NCI-H187 (cell line): ENCODE measurements at places on chromosomes 6 and 20.

GRCh38 chr6:65979120-65979519 lies 272.1 kb upstream of the EYS start:
- no peak for DNase-seq

DNA sequence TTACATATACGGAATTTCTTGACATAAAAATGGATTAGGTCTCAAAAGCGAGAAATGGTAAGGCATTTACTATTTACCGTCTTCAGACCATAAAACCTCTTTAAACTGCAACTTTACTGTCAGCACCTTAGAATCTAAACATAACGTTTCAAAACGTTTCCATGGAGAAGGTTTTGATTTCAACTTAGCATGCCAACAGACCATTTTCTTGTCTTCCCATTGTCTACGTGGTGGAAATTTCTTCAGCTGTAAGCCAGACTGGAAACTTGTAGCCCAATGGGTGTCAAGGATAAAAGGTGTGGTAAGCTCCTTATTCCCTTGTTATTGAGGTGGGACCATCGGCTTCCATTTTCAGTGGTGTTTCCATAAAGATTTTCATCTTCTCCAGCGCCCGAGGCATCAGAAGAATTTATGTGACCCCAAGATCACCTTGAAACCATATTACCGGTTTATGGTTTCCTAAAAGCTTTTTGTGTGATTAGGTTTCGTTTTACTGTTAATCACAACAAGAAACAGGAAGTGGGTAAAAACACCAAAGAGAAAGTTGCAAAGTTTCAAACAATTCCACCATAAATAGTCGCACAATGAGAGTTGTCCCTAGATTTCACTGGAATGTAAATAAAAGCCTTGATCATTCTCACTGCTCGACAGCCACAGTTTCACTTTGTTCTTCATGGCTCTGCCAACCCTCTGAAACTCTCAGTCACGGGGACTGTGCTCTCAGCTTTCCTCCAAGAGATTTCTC lies 63.0 kb upstream of the CD2AP start:
- DNase-seq, result no peak

DNA sequence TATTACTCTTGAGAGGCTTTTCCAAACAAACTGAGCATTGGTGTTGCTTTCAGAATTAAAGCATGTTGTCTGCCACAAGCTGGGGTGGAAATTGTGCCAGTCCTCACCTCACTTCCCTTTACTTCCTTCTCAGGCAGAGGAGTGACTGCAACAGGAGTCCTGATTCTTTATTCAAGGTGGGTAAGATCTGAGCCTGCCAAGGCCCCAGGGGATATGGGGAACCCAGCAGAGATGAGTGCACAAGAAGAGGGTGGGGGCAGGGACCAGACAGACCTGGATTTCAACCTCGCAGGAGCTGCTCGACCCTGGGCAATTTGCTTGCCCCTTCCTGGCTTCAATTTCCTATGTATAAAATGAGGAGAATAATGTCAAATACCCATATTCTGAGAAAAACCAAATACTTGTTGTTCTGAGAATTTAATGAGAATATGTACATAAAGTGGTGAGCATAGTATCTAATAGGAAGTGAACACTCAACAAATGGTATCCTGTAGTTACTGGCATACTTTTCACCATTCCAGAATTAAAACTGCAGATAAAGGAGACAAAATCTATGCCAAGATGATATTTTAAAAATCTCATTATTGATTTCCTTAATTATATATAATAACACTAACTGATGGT lies 17.8 kb downstream of the MAN1A1 start:
- DNase-seq, result no peak

- DNase-seq, result no peak
Observed at GRCh38 chr6:132316970-132317369, 84.3 kb downstream of the MOXD1 start.

DNA sequence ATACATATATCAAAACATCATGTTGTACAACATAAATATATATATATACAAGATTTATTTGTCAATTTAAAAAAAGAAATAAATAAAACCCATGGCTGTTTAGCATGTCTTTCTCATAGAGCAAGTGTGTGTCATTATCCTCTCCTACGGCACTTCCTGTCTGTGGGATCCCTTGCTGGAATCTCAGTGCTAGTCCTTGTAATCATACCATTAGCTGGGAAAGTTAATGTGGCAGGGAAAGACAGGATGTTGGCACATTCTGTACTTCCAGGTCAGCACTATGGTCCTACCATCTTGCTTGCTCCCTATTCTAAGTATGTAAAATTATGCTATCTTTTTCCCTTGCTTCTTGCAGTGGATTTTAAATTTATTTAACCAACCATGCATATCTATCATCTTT lies 9.5 kb upstream of the SLC17A3 start:
- no peak for DNase-seq

- no peak for DNase-seq
Observed at GRCh38 chr6:83868639-83869038, 9.2 kb downstream of the CYB5R4 start.

DNA sequence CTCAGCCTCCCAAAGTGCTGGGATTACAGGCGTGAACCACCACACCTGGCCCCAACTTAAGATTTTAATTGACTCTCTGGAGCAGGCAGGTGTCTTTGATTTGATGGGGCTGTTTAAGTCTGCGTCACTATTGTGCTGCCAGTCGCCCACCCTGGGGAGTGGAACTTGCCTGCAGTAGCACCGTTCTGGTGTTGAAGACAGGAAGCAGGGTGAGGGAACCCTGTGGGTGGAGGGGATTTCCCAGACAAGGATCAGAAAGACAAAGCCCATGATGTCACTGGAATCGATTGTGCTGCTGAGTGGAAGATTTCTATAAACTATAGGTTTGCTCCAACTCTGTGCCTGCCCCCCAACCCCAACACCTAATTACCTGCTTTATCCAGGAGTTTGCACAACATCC lies 11.0 kb downstream of the ALDH8A1 start:
- no peak for DNase-seq

- no peak for DNase-seq
Observed at GRCh38 chr6:150692604-150693003, 92.9 kb downstream of the PLEKHG1 start.

DNA sequence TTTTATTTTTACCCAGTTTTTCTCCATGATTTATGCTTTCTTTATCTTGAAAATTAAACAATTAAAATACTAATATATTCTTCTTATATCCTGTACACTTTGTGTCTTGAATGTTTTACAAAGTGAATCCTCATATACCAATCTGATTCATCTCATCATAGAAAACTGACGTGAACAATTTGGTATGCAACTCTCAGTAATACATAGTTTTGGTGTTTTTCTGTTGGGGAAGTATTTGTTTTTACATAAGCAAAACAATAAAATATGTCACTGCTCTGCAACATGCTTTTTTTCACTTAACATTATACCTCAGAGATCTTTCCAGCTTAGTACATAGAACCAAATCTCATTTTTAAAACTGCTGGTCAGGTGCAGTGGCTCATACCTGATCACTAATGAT lies 14.7 kb downstream of the DNAAF9 start:
- no peak for DNase-seq

- DNase-seq, result no peak
Observed at GRCh38 chr6:125533710-125534397, 215.6 kb upstream of the HEY2 start.

DNA sequence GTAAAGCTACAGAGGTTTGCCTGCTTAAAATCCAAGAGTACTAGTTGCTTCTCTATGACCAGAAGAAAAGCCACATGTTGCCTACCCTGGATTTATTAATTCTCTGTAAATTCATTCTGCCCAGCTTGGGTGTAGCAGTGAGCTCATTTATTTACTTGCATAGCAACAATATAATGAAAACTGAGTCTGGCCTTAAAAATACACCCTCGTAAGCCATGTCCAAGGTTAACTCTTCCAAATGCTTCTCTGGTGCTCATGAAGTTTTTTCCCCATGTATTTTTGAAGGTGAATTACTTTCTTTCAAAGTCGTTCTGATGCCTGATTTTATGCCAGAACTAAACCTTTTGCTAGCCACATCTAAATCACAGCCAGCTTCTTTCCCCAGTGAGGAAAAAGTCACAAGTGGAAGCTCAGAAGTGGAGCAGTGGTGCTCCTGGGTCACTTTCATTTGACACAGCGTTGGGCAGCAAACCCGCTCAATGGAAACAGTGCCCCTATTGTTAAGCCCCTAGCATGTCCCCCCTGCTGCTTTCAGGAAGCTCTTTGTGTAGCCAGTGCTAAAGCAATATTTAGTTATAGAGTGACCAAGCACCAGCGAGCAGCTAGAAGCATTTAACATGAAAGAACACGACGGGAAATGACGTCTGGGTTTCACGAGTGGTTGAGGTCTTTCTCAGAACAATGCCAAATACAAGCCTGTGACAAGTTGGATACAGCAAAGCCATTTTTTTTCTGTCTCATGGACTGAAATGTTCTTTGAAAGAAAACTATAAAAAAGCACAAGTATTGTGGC lies 29.8 kb downstream of the NEDD9 start:
- no peak for DNase-seq

DNA sequence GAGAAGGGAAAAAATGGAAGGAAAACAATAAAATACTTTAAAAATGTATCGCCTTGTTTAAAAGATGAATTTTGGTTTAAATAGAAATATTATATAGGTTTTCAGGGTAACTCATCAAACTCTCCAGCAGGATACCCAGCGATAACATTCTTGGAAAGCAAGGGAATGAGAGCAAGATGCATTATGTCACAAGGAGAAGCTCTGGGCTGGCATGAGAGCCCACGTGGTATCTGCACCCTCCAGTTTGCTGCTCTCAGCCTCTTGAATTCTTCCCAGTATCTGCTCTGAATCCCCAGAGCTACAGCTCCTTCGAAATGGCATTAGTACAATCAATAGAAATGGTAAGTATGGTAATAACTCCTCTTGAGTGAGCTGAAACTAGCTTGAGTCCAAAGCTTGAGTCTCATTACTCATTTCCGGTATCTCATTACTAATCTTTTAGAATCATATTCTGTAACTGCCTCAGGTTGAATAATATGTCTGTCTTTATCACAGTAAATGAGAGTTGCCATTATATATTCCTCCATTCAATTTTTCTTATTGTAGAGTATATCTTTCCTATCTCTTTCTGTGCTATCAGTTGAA lies 4.9 kb upstream of the TMEM242 start:
- no peak for DNase-seq
